ENCODE measurements at places on chromosomes 2 and 18.

- no peak for DNase-seq
These were observed 214.8 kb downstream of the IKZF2 start for GRCh38 chr2:212936572-212936971.

- no peak for DNase-seq
These were observed 42.7 kb downstream of the SLC4A5 start for GRCh38 chr2:74300506-74300905.

DNA sequence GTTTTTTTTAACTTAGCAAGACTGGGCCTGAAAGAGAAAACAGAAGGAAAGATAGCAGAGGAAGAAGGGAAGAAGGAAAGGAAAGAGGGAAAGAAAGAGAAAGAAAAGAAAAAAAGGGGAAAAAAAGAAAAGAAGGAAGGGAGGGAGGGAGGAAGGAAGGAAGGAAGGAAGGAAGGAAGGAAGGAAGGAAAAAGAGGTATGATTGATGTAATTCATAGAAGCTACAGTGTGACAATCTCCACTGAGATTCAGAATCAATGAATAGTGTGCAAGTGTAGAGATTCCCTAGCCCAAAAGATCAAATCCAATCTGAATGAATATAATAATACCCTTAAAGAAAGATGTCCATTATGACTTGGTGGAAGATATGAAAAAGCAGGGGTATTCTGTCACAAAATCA is 126.9 kb upstream of the DNAJC10 start:
- no peak for DNase-seq

DNA sequence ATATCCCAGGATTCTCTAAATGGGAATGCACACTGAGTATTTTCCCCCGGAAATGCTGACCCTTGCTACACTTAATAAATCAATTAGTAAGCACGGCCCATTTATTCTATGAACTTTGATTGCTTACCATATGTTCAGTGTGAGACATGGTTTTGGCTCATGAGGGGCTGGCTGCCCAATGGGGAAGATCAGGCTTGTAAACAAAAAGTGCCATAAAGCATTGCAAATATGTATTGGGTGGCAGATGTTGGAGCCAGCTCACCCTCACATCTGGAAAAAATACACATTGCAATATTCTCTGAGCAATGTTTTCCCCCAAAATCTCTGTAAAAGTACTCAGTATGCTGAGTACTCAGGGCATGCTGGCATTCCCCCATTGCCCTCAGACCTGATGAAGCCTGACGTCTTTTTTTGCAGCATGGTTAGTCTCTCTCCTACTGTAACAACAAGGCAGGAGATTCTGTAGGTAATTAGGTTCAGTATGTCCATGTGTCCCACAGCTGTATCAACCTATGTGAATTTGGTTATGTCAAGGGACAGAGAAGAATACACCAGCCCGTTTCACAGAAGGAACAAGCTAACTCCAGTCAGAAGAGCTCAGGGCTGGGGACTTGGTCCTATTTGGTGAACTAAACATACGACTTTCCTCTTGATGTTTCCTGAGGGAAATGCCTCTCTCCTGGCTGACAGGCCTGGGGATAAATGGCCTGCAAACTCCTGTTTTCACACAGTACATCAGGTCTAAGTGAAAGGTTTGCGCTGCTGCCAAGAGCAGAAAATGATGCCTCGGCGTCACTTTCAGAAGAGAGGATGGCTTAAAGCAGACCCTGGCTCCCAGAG is 202.4 kb downstream of the INSIG2 start:
- DNase-seq, result no peak

GRCh38 chr2:69741229-69741574 is 732 bp upstream of the ANXA4 start:
- DNase-seq, result peak; percentile 43

- no peak for DNase-seq
These were observed 349.3 kb upstream of the SLC14A2 start for GRCh38 chr18:45266023-45266422.

GRCh38 chr18:26471826-26472225 is 76.5 kb downstream of the KCTD1 start:
- no peak for DNase-seq
